Astrocyte (in vitro differentiated cells and primary cell): ENCODE measurements at places on chromosomes 3 and 15. TPM values are rescaled to one million over a fixed set of nuclear protein-coding genes. Genes with fewer than 3 reads are reported as not detected.

GRCh38 chr3:51559411-51559888, 20.9 kb downstream of the RAD54L2 start:
- peak; percentile 57 for DNase-seq

DNA sequence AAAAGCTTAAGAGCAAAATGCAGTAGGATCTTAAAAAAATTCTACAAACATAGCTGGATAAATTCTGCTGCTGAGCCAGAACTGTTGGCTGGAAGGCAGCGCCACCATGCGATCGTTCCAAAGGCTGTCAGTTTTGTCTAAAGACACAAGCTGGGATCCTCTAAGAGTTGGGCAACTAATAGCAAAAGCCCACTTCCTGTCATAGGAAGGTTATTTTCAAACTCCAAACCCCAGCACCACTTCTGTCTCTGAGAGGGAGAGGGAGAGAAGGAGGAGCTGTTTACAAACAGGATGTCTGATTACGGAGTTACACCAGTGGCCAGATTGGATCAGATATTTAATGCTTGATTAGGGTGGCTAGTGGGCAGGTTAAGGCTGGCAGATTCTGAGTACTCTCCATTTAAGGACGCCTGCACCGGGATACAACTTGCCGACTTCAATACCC, 44.0 kb downstream of the EIF4E3 start:
- DNase-seq = peak; percentile 49

Gene FMN1
- total RNA-seq = 5.3 and 5.8 TPM in 2 replicates

Gene GABRA5
- total RNA-seq = 5.9 and 7.9 TPM in 2 replicates

DNA sequence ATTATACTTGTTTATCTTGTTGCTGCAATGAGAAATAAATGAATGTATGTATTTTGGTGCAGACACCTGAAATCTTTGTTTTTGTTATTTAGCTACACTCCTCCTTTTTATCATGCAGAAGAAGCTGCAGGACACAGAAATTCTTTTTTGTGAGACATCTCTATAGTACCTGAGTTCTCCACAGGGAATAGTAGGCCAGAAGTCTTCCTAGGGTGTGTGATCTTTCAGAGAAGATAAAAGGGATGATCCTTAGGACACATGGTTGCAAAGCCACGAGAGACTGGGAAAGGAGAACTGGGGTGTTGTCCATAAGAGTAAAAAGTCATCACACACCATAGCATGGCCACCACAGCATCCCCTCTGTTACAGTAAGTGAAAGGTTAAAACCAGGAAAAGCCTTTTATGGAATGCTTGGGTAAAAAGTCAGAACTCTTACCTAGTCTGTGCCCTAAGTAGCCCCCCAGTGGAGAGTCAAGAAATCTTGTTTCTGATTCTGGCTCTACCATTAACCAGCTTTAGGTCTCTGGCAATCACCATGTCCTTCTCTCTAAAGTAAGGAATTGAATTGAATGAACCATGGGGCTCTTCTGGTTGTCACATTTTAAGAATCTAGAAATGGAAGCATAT, 31.9 kb upstream of the ADGRG7 start:
- no peak for DNase-seq

Gene CCR1
- total RNA-seq = 0.20 and 0.41 TPM in 2 replicates

Gene SHC4
- total RNA-seq = 2.7 and 3.7 TPM in 2 replicates

- no peak for DNase-seq
Measured at GRCh38 chr3:124444075-124444474, 286.2 kb upstream of the UMPS start.

Gene GASK1A
- total RNA-seq = 0.09 TPM in 1 of 2 replicates, not detected in the other

- DNase-seq = no peak
Measured at GRCh38 chr3:10351013-10351735, 30.3 kb upstream of the SEC13 start.

DNA sequence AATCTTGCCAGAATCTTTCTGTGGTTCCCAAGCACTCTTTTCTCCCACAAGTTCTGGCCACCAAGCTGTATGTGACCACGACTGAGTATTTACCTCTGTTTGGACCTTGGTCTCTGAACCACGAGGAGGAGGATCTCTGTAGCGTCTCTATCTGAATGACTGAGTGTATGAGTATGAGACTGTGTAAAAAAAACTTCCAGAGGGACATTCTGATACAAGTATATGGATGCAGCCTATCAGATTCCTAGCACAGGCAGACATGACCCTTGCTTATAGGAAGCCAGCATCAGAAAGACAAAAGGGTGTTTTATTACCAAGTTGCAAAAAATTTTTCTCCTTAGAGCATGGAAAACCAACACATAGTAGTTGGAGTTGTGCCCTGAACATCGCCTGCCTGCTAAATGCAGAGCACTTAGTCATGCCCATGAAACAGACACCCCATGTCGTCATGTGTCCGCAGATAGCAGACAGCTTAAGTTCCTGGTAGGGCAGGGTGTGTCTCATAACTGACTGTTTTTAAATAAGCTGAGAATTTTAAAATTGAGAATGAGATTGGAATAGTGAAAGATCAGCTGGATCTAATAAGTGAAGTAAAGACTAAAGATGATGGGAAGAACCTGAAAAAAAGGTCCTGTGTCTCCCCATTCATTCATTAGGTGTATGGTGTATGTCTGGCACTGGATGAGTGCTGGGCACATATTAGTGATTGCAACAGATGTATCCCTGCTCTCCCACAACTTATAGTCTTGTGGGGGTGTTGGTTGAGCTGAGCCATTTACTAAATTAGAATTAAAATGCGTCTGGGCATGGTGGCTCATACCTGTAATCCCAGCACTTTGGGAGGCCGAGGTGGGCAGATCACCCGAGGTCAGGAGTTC, 30.9 kb downstream of the DAG1 start:
- peak; percentile 99 for DNase-seq

Gene GHSR
- total RNA-seq = not detected in 2 replicates

GRCh38 chr15:78811825-78812183, 540 bp upstream of the ADAMTS7 start:
- DNase-seq = no peak

GRCh38 chr3:143040261-143040879, 39.0 kb downstream of the U2SURP start:
- DNase-seq = peak; percentile 19

Gene LRRK1
- total RNA-seq = 0.41 and 0.65 TPM in 2 replicates

GRCh38 chr15:88835646-88836045, 32.4 kb downstream of the ACAN start:
- DNase-seq = peak; percentile 33

GRCh38 chr15:83549623-83550022, 102.5 kb downstream of the SH3GL3 start:
- no peak for DNase-seq

- no peak for DNase-seq
Measured at GRCh38 chr15:87675271-87675670, 581.3 kb downstream of the NTRK3 start.

DNA sequence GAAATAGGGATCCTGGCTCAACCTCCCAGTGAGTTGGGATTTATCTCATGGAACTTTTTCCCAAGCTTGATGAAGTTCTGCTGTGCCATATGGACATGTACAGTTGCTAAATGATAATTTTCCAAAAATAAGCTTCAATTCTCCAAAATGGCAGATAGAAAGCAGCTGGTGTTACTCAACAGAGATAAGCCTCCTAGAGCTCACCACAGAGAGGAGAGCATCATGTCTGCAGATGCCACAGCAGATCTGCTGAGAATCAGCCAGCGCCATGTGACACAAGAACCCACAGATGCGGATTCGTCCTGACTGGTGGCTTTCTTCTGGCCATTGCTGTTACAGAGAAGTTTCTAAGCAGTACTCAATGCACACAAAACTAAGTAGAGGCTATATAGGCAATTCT, 50.6 kb downstream of the AGTR1 start:
- DNase-seq = no peak
